ENCODE measurements at places on chromosomes 7 and 10. TPM values are rescaled to one million over a fixed set of nuclear protein-coding genes. Genes with fewer than 3 reads are reported as not detected.
A peak's percentile ranks its signal among the peaks of the same experiment; 100 is the strongest.

DNA sequence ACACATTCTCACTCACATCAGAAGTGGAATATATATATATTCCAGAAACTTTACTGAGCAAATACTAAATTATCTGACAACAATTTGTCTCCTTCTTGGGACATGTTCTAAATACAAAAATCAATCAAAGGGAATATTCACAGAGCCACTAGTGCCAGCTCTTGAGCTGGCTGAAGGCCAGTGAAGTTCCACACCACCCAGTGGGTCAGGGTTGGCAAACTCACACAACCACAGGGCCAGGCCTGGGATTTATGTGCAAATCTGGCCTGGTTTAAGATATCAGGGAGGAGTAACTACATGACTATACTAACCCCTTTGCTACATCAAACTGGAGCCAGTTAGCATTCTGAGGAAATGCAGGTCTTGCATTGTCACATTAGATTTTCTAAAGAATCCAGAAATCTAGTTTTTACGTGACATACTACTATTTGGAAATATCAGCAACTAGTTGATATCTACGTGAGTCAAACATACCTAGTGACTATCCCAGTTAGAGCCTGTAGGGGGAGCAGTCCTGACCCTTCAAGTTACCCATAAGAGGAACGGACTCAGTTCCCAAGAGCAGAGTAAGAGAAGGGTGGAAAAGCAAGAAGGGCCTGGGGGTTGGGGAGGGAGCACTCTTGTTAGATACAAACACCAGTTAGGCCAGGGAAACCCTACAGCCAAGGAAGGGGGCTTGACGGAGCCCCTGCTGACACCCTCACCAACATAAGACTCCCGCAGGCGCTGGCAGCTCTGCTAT is 600.4 kb downstream of the KCNMA1 start:
- DNase-seq = peak; percentile 26

- no peak for DNase-seq
These were observed 10.8 kb downstream of the ICA1 start for GRCh38 chr7:8251195-8251594.

DNA sequence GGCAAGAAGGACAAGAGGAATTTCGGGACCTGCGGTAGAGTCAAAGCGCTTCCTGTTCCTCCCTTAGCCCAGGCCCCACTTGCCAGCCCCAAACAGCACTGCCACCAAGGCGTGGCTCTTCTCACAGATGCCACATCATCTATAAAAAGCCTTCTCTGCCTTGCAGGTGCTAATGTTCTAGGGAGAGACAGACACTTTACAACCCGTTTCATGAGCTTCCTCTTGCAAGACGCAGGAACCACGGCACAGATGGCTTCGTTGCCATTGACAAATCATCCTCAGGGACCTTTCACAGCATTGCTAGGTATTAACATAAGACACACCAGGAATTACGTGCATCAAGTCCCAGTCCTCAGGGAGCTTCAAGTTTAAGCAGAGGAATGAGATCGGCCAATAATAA is 180.9 kb downstream of the JCAD start:
- DNase-seq = no peak

DNA sequence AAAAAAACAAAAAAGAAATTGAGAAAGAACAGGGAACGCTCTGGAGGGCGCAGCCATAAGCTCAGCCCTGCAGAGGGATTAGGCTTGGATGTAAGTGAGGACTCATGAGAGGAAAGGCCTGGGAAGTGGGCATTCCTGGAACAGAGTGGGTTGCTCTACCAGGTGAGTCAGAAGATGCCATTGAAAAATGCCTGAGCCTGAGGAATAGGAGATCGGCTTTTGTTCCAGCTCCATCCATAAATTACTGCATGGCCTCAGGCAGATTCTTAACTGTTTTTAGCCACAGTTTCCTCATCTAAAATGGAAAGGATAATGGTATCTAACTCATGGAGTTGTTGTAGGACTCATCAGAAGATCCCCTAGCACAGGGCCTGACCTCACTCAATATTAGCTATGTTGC is 1.1 kb upstream of the RGR start:
- no peak for DNase-seq

GRCh38 chr7:229184-229964 is 37.0 kb downstream of the FAM20C start:
- peak; percentile 66 for DNase-seq

DNA sequence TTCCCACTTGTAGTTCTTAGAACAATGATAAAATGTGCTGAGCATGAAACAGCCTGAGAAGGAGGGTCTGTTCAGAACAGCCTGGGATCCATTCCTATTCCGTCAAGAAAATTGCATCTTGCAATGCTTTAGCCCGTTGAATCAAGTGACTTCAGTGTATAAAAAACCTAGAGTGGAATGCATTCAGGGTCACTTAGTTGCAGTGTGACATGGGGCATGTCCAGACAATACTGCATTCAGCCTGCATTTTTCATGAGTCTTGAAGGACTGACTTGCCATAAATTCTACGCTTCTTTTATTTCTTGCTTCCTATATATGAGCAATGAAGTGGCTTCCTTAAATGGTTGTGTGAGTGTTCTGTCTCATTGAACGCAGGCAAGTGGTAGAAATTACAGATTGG is 758.3 kb upstream of the COBL start:
- no peak for DNase-seq

GRCh38 chr7:70416347-70416985 is 715.5 kb upstream of the GALNT17 start:
- no peak for DNase-seq

DNA sequence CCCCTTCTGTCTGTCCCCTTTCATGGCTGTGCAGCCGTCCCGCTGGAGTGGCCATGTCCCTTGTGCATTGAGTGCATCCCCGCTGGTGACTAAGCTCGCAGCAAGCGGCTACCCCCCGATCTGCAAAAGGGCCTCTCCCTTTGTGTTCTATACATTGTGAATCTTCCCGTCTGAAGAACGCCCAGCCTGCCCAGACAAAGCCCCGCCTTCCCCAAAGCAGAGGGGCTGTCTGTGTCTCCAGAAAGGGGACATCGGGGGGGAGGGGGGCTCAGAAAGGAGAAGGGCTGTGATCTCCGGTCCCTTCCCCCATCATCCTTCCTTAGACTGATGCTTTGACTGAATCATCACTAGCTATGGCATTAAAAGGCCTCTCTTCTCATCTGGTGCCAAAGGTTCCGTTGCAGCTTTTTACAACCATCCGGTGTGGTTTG is 11.9 kb downstream of the NPTX2 start:
- DNase-seq = peak; percentile 18

DNA sequence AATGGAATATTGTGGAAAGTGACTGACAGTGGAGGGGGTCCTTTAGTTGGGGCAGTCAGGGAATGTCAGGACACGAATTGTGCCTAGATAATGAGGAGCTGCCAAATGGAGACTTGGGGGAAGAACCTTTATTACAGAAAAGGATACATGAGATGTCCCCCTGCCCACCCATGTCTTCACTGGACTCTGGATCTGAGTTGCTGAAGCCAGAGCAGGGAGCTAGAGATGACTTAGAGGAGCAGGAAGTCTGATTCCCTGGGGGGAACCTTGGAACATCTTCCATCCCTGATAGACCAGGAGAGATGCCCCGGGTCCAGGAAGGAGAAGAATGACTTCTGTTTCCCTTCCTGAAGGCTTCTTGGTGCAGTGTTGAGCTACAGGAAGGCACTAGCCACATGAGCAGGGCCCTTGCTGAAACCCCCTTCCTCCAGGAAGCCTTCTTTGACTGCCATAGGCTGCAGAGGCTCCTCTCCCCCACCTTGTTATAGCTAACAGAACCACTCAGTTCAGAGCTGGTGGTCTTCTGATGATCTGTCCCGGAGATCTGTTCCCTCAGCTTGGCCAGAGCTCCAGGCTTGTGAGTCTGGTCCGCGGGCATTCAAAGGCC is 747 bp upstream of the NEURL1 start:
- no peak for DNase-seq

- DNase-seq = no peak
These were observed 7.6 kb downstream of the PSMA2 start for GRCh38 chr7:42924223-42924838.

GRCh38 chr10:50392966-50393718 is 141.8 kb upstream of the ASAH2 start:
- peak; percentile 23 for DNase-seq

DNA sequence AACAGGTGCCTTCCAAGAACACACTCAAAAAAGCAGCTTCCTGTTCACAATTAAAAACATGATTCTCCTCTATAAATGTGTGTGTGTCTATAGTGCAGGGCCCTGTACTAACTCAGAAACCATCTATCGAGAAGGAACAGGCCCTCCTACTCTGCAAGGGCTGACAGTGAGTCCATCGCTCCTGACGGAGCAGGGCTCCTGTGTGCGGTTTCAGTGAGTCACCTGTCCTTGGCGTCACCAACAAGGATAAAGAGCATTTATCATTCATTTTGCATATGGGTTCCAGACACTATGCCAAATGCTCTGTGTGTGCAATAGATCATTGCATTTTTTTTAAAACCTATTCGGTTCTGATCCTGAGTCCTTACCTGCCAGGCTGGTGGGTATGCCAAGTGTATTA is 63.7 kb downstream of the TACC2 start:
- no peak for DNase-seq

GRCh38 chr7:20280475-20281351 is 50.0 kb upstream of the ITGB8 start:
- no peak for DNase-seq

DNA sequence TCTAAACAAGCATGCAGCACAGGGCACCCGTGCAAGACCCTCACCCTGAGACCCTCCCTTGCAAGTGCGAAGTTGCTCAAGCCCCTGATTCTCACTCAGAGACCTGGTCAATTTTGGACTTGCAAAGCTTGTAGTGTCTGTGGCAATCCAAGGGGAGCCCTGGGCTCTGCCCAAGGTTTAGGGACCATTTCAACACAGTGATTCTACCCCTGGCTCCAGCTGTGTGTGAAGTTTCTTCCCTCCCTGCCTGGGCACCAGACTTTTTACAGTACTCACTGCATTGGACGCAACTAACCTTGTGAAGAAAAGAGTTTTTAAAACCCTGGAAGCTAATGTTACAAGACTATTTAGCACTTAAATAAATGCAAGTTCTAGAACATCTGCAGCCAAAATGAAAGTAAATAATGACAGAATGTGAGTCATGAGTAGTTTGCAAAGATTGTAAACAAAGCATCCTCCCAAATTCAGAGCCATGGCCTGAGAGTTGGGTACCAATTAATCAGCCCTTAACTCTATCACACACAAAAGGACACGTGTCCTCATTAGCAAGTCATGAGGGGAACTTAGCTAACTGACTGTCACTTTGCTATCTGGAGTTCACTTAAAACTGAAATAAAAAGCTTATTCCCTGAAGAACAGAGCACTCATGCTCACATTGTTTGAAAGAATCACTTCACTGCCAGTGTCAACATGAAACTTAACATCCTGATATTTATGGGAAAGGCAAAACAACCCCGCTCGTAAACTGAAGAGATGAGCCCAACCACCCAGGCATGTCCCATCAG is 48.1 kb downstream of the RGS10 start:
- DNase-seq = no peak

DNA sequence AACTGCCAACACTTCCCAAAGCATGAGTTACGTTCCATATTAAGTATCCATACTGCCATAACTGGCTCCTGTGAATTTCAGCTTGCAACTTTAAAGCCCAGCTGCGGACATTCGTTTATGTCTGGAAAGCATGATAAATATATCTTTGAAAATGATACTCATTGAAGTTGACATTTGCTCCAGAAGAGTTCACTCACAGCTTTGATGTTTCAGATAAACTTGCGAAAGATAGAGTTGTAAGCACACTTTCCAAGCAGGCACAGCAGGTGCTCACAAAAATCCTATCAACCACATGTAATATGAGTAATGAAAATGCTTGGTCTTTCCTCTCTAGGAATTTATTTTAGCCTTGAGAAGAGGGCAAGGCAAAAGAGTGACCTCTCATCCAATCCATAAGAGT is 4.5 kb downstream of the CHCHD3 start:
- DNase-seq = no peak

DNA sequence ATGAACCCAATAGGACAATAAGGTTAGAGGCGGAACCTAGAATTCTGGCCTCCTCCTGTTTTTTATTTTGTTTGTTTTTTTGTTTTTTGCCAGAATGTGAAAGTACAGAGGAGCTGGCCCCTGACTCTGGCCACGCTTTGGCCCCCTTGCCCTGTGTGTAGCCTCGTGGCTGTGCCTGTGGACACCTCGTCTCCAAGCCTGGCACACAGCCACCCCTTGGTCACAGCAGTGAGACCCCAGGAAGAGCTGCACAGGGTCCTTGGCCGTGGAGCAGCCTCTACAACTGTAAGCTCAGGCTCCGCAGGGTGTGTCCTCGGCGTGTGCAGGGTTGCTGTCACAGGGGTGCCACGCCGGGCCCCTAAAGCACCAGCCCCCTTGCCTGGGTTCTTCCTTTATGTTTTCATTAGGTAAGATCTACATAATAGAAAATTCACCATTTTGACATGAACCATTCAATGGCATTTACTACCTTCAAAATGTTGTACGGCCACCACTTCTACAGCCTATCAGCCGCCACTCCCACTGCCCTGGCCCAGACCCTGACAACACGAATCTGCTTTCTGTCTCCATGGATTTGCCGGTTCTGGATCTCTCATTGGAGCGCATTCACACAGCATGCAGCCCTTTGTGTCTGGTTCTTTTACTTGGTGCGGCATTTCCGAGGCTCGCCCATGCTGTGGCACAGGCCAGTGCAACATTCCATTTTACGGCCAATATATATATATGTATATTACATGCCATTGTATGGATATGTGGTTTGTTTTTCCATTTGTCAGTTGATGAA is 51.0 kb downstream of the AMZ1 start:
- DNase-seq = no peak

DNA sequence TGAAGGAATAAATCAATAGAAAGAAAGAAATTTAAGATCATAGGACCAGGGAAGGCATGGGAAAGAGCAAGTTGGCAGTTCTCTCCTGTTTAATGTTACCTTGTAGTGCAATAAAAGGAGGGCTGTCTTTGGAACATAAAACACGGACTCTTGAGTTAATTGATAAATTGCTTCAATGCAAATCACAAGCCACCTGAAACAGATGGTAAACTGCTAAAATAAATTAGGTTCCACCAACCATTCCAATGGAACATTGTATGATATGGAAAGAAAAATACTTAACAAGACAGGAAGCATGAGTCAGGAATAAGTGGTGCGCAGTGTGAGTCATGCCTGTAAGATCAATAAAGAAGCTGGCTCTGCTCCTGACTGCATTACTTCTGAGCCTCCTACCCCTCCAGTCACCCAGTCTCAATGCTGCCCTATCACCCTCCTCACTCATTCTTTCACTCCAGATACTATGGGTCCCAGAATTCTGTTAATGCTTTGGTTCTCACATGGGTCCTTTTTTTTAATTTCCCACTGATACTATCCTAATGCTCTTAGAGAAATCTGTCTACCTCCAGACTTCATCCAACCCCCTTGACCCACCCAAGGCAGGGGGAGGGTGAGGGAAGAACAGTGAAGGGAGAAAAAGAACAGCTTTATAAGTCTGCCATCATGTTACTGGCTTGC is 78.9 kb downstream of the LRRC17 start:
- peak; percentile 60 for DNase-seq

Gene NUTM2E
- 0.37 TPM for total RNA-seq

Gene PLPP4
- total RNA-seq = 3.4 TPM

Gene PON1
- 37.4 TPM for total RNA-seq

Gene GPR37
- total RNA-seq = 8.8 TPM

Gene GPR146
- 5.2 TPM for total RNA-seq

Gene TMEM236
- 1.4 TPM for total RNA-seq

Gene TFAM
- total RNA-seq = 41.6 TPM

Gene ELN
- 58.1 TPM for total RNA-seq

Gene EPDR1
- total RNA-seq = 12.2 TPM

Gene ATE1
- total RNA-seq = 48.9 TPM

Gene RASA4B
- 0.52 TPM for total RNA-seq

Gene TUBB8
- 0.80 TPM for total RNA-seq

Gene ATRNL1
- total RNA-seq = 18.7 TPM

Gene NKX2-3
- 0.24 TPM for total RNA-seq

Data from hepatocyte (in vitro differentiated cells).